T-cell (primary cell): ENCODE measurements at places on chromosomes 11 and 22.

DNA sequence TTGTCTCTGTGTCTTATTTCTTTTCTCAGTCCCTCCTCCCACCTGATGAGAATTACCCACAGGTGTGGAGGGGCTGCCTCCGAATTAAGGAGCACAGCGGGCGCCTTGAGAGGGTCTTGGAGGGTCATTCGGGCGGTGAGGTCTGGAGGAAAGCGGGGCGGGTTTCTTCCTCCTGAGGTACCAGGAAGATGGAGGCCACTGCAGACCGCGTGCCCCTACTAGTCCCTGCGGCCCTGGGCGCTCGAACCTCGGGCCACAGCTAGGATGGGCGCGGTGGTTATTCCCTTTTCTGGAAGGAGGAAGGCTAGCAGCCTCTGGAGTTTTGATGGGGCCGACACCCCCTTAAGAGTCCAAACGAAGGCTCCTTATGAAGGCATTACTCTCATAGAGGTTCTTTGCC lies 5.5 kb upstream of the FAM111A start:
- no peak for DNase-seq

GRCh38 chr11:116384876-116385275 lies 387.9 kb downstream of the BUD13 start:
- no peak for DNase-seq

DNA sequence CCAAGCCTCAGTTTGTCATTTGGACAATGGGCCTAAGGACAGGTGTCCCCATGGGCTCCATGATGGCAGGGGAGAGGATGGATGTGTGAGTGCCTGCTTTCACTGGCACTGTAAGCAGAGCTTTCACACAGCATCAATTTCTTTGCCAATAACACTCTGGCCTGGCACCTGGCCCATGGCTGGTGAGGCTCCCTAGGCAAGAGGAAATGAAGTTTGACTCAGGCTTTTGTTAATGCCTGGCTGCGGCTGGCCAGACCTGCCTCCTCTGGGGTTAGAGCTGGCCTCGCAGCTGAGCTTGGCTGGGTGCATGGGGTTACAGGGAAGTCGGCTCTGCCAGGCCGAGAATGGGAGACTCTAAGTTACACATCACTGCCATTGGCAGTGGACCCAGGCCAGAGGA lies 30.0 kb upstream of the SEZ6L start:
- DNase-seq, result no peak

- no peak for DNase-seq
Measured at GRCh38 chr11:87428266-87428665, 390.5 kb downstream of the TMEM135 start.

DNA sequence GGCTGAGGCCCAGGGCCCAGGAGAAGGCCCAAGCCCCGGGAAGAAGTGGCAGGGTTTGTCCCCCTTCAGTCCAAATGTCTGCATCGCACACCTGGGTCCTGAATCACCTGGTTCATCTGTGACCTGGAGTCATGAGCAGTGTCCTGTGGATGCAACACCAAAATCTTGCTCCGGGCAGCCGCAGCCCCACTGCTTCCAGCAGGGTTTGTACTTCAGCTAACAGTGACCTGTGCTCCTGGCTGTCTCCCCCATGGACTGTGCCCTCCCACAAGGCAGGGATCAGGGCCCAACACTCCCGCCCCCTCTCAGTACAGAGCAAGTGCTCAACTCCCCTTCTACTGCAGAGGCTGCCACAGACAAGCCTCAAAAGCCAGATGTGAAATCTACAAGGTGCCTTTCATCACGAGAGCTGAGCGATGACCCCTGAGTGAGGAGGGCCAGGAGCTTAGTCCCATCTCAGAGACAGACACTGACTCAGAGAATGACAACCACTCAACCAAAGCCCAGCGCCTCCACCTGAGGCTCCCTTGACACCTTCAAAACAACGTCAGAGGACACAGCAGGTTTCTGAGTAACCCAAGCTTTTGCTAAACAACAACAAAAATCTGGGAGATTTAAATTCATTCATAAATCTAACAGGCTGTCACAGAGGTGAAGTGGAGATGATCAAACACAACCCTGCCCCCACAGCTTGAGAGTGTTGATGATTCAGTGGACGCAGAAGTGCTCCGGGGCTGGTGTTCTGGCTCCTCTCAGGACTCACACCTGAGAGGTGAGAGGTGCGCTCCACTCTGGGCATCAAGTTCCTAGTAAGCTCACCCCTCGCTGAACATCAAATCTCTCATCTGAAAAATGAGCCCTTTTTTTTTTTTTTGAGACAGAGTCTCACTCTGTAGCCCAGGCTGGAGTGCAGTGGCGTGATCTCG lies 3.4 kb downstream of the KIAA0930 start:
- no peak for DNase-seq

DNA sequence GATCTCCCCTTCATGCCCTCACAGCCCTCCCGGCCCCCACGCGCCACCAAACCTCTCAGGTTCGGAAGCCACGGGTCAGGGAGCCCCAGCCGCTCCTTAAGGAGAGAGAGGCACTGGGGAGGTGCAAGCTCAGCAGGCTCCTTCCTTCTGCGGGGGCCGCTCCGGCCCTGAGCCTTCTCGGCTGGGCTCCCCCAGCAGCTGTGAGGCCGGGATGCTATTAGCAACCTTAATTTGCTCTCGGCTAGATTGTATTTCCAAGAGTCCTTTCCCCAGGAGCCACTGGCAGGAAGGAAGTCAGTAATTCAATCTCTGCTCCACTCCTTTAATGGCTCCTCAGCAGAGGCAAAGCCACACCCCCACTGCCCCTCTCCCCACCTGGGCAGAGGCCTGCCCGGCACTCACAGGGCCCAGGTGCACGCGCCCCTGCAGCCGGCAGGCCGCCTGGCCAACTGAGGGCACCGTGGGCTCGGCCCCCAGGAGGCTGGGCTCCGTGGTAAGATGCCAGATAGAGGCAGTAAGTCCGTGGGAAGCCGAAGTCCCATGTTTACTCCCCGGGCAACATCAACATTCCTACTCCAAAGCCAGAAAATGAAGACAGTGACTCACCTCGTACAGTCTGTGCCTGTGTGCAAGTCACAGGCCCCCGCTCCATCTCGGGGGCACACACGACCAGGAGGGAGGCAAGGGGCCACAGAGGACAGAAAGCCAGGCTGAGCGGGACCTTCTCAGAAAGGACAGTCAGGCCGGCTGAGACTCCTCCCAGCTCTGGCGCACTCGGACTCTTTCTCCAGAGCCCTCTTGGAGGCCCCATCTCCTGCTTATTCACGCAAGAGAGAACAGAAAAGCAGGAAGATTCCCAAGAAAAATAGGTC lies 5.2 kb downstream of the IGSF9B start:
- no peak for DNase-seq

- no peak for DNase-seq
Measured at GRCh38 chr11:108037211-108037610, 28.5 kb downstream of the CUL5 start.

- no peak for DNase-seq
Measured at GRCh38 chr11:76330651-76331050, 50.3 kb downstream of the THAP12 start.
